ENCODE measurements at places on chromosomes 16 and 17. TPM values are rescaled to one million over a fixed set of nuclear protein-coding genes. Genes with fewer than 3 reads are reported as not detected.

Gene UTS2R
- not detected for total RNA-seq

Gene NACA2
- total RNA-seq = not detected

DNA sequence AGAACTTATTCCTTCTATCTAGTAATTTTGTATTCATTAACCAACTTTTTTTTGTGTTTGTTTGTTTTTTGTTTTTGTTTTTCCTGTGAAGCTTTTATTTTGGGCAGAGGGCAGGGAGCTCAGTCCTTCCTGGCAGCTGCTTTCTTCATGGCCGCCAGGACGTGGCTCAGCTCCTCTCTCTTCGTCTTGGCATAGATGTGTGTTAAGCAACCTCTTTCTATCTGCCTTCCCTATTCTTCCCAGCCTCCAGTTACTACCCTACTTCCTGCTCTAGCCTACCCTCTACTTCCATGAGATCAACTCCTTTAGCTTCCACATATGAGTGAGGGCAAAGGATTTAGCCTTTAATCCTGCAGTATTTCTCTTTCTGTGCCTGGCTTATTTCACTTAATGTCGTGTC is 8.2 kb upstream of the BRD7 start:
- DNase-seq = no peak

DNA sequence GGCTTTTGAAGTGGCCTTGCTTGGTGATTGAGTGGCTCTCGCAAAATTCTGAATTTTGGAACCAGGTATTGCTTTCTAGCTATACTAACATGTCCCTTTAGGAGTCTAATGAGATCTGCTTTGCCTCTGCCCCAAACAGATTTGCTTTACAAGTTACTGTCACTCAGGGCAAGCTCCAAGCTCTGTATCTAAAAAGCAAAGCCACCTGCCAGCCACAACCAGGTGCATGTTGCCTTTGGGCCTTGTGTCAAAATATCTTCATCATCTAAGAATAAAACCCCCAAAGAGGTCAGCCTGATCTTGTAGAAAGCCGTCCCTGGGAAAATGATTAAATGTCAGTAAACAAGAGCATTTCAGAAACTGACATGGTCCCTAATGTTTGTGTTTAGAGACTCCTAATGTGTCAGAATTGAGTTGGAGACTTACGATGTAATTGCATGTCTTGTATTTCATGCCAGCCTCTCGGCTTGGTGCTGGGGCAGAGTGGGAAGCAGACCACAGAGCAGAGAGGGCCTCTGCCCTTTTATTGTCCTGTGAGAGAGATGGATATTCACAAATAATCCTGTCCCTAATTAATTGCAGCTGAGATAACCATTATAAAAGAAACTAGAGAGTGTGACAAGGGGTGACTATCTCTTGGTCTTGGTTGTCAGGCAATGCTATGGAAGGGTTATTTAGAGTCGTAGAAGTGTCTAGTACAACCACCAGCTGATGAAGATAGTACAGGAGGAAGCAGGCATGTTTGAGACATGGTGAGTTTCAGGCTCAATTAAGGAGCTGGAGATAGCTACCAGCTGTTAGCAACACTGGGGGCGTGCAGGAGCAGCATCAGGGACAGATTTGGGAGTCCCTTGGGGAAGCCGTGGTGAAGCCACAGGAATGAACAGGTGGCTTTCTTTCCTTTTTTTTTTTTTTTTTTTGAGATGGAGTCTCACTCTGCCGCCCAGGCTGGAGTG is 90.7 kb downstream of the PITPNC1 start:
- no peak for DNase-seq

- DNase-seq = no peak
These were observed 290.3 kb downstream of the SOX9 start for GRCh38 chr17:72411124-72411563.
